ENCODE measurements at places on chromosomes 5 and 9.

DNA sequence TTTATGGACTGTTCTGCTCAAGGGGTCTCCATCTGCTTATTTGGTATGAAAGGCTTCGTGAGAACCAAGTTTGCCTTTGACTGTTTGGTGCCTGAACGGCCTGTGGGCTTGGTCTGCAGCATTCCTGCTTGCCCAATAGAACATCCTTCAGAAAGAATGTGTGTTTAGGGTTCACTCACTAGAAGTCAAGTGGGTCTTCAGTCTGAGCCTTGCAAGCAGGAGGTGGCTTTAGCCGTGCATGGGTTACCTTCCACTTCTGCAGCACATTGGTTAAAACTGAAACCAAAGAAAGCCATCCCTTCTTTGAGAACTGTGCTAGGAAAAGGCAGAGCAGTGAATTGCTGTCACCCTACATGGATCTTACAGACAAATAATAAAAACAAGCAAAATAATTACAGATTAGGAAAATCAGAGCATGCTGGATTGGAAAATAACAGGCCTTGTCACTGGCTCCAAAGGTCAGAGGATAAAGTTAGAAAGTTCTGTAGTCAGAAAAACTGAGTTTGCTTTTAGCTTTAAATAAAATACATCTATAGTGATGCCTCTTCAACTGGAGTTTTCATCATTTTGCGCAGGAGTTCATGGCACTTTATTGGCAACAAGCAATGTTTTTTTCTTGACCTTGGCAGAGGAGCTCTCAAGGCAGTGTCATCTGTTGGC, 16.6 kb downstream of the WWC1 start:
- no peak for DNase-seq

- DNase-seq: no peak
Observed at GRCh38 chr5:178630951-178631350, 4.1 kb upstream of the CLK4 start.

DNA sequence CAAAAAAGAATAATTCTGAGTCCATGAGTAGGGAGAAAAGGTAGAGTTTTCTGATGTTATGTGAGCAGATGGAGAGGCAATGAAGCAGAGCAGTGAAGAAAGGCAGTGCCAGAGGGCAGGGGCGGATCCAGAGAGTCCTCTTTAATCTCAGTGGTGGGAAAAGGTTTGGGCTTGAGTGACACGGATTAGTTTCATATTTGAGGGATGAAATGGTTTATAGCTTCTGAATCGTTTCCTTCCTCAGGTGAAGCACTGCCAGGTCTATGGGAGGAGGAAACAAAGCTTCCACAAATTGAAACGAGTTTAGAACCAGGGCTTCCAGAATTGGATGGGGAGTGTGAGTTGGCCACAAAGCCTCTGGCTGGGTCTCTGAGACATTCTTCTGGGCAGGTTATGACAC, 517.0 kb upstream of the PAPPA start:
- no peak for DNase-seq

DNA sequence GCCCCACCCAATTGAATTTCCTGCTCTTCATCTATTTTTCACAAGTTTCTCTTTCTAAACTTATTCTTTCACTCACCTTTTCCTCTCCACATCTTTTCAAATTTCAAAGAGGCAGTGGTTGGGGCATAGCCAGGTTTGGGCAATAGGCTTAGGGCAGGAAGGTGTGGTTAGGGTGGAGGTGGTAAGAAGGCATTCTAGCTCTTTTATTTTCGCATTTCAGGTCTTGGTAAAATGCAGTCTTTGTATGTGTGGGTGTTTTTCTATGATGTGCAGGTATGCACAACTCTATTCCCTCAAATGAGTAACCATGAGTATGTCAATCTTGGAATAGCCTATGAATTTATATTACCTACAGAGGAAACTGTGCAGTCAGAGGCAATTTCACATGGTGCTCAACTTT, 129.8 kb upstream of the IFNE start:
- peak; percentile 55 for DNase-seq

- no peak for DNase-seq
Observed at GRCh38 chr9:82972446-82972845, 90.5 kb downstream of the RASEF start.

DNA sequence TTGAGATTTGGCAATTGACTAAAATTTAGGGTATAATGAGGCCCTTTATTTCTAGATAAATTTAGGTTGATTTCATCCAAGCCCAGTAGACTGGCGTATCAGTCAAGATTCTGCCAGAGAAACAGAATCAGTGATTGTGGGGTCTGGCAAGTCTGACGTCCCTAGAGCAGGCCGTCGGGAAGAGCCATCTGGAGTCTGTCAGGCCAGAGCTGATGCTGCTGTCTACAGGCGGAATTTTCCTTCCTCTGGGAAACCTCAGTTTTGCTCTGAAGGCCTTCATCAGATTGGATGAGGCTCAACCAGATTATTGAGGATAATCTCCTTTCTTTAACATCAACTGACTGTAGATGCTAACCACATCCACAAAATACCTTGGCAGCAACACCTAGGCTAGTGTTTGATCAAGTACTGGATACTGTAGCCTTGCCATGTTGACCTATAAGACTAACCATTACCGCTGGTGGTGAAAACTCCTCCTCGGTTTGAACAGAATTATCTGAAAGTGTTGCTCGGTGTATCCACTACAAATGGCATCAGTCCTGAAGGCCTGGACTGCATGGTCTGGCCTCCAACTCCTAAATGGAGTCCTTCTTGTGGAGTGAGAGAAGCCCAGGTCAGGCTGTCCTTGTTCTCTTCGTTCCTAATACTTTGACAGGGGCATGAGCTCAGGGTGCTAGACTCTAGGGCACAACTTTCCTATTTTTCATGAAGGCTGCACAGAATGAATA, 83.2 kb upstream of the ANKH start:
- DNase-seq: no peak

GRCh38 chr5:127206320-127207113, 84.1 kb upstream of the MEGF10 start:
- peak; percentile 86 for DNase-seq

- DNase-seq: peak; percentile 67
Observed at GRCh38 chr9:99269416-99269815, 47.3 kb downstream of the SEC61B start.

GRCh38 chr9:76181020-76181641, 213.1 kb downstream of the RFK start:
- peak; percentile 94 for DNase-seq

- peak; percentile 74 for DNase-seq
Observed at GRCh38 chr5:154058055-154059038, 19.6 kb downstream of the MFAP3 start.

- peak; percentile 30 for DNase-seq
Observed at GRCh38 chr5:55675119-55675518, 37.0 kb downstream of the SLC38A9 start.

GRCh38 chr9:110049699-110050450, 158.1 kb downstream of the C9orf152 start:
- peak; percentile 36 for DNase-seq

GRCh38 chr9:124296796-124297550, 39.2 kb downstream of the NEK6 start:
- no peak for DNase-seq

GRCh38 chr5:69341520-69342161, 9.0 kb upstream of the CCDC125 start:
- no peak for DNase-seq

GRCh38 chr5:2588850-2589501, 162.5 kb downstream of the IRX2 start:
- no peak for DNase-seq

DNA sequence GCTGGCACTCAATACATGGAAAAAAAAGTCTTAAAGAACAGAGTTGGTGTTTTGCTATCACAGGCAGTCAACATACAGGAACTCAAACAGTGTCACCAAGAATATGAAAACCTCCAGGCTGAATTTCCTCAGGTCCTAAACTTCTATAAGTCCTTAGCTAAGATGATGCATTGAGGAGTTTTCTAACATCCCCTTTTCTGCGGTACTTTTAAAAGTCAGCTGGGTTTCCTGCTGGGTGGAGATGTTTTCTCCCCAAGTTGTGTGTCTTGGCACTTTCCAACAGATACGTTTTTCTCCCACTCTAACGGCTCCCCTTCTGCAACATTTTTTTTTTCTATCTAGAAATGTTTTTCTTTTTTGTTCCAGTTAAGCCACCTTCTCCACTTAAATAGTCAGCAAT, 244.8 kb upstream of the HAPLN1 start:
- no peak for DNase-seq

DNA sequence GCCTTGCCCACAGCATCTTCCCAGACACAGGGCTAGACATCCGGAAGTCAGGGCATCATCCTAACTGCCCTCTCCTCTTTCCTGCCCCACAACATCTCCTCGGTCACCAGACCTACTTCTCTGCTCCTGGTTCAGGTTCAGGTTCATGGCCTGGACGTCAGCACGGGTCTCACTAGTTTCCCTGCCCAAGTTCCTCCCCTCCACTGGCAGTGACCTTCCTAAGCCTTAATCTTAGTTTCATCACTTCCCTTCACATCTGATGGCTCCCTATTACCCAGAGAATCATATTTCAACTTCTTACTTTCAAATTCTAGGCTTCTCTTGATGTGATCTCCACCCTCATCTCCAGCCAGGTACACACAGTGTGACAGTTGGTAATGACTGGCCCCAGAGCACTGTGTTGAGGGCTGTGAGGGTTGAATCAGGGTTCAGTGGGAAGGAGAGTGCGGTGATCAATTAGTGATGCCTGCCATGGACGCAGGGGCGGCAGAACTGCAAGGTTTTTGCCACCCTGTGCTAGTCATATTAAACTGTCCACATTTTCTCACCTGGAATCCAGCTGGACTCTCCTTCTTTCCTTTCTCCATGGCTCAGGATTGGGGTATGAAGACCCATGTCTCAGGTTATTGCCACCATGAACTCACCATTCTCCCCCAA, 34.3 kb upstream of the CRB2 start:
- DNase-seq: no peak

DNA sequence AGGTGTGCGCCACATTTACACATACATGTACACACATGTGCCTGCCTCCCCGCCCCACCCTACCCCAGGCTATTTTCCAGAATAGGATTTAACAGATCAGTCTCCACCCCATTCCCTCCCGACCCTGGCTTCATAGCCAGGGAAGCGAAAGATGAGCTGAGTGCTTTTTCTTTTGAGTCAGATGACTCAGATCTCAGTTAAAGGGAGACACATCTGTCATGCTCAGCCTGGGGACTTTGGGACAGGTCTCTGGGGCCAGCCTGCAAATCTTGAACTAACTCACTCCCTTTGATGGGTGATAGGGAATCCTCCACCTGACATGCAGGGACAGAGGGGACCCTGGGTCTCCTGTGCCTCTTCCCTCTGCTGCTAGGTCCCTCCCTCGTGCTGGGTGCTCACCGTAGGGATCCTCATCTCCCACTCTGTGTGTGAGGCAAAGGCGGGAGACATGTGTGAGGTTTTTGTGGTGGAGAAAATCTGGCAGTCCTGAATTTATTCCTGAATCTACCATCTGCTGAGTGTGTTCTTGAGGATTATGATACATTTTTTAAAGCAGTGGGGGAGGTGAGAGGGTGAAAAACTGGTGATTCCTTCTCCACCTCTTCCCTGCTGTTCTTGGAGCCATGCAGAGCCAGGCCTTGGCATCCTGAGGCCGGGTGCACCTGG, 37.7 kb downstream of the NEUROG1 start:
- DNase-seq: no peak

- DNase-seq: no peak
Observed at GRCh38 chr9:35713578-35713977, 18.4 kb downstream of the TLN1 start.

GRCh38 chr5:148179234-148179824, 11.0 kb downstream of the SPINK14 start:
- peak; percentile 84 for DNase-seq

GRCh38 chr9:127185181-127185580, 62.7 kb upstream of the ANGPTL2 start:
- no peak for DNase-seq

GRCh38 chr9:79572608-79573411, 1.0 kb downstream of the TLE4 start:
- DNase-seq: peak; percentile 9

- DNase-seq: no peak
Observed at GRCh38 chr5:39423331-39423751, 1.4 kb downstream of the DAB2 start.

- DNase-seq: no peak
Observed at GRCh38 chr9:9817176-9817575, 795.6 kb downstream of the PTPRD start.

DNA sequence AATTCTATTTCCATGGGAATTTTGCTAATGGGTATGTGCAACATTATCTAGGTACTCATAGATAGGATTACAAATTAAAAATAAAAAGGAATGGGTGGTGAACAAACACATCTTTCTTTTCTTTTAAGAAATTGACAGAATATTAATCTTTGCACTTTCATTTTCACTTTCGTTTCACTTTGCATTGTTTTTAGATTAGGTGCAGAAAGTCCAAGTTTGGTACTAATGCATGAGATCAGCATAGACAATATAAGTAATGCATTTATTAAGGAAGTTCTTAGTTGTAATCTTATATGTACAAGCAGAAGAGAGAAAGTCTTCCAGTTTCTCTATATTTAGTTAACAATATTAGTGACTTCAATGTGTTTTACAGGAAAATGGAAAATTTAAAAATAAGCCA, 196.5 kb downstream of the COMMD10 start:
- DNase-seq: no peak

GRCh38 chr9:7780261-7780988, 19.2 kb downstream of the DMAC1 start:
- DNase-seq: peak; percentile 18

Data from fibroblast of lung (primary cell).